T-helper 22 cell (primary cell): ENCODE measurements at places on chromosomes 6 and 20.

- no peak for DNase-seq
These were observed 91.8 kb upstream of the NHSL1 start for GRCh38 chr6:138590796-138591709.

- no peak for DNase-seq
These were observed 40.1 kb upstream of the SIRPA start for GRCh38 chr20:1855109-1855508.

GRCh38 chr6:21741221-21742109 is 147.9 kb downstream of the SOX4 start:
- no peak for DNase-seq

- no peak for DNase-seq
These were observed 219.5 kb downstream of the SMOC2 start for GRCh38 chr6:168660400-168660945.

DNA sequence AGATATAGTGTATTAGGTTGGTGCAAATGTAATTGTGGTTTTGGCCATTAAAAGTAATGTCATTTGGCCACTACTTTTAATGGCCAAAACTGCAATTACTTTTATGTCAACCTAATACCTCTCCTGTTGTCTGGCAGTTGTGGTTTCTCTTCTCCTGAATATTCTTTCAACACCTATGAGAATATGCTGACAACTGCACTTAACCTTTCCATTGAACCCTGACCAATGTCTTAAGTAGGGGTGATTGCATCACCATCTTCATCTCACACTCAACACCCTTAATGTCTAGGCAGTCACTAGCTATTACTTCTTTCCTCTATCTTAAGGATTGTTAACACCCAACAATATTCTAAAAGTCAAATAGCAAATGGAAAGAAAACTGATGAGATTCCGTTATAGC is 200.5 kb upstream of the HSF2 start:
- no peak for DNase-seq

DNA sequence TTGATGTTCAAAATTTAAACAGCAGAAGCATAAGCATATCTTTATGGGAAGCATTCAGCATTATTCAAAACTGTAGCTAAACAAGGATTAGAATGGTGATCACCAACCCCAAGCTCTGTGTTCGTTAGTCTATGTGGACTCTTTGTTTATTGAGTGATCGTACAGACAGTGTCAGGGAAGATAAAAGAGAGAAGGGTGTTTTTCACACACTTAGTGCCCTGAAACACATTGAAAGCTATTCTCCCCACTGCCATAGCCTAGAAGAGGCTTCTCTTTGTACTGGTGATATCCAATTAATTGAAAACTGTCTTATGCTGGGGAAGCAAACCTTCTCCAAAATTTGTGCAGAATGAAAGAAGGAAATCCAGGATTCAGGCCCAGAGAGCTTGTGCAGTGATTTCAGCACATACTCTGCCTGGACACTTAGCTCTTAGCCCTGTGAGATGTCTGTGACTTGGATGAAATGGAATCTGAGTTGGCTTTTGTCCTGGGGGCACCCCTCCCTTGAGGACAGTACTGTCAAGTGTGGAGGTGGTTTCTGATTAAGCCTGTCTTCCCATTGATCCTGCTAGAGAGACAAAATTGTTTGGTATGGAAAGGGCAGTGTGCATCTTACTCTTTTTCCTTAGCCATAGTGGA is 125.7 kb upstream of the MTHFD1L start:
- DNase-seq: no peak

GRCh38 chr6:168626046-168626602 is 185.1 kb downstream of the SMOC2 start:
- no peak for DNase-seq

GRCh38 chr6:163414946-163415619 is 565 bp downstream of the QKI start:
- DNase-seq: no peak

DNA sequence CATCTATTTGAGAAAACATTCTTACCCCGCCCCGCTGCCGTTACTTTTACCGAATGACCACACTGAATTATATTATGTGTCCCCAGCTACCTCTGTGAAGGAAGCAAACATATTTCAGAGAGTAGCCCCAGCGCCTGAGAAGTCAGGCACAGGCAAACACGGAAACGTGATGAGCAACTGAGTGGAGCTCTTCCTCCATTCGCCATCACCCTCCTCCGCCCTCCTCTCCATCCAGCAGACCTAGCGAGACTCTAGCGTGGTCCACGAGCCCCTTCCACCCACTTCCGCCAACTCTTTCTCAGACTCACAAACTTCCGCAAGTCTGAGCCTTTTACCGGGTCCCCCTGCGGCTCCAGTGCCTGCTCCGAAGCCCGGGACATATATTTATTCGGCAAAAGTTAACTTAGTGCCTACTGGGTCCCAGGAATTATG is 582 bp downstream of the SNRPB start:
- DNase-seq: peak; percentile 49

- no peak for DNase-seq
These were observed 139.0 kb downstream of the PXDC1 start for GRCh38 chr6:3612341-3613041.

DNA sequence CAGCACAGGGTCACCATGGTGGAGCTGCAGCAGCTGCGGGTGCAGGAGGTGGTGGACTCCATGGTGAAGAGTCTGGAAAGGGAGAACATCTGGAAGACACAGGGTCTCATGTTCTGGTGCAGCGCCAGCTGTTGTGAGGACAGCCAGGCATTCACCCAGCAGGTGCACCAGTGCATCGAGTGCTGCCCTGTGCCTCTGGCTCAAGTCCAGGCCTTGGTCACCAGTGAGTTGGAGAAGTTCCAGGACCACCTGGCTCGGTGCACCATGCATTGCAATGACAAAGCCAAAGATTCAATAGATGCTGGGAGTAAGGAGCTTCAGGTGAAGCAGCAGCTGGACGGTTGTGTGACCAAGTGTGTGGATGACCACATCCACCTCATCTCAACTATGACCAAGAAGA is 22.9 kb upstream of the RIPK1 start:
- no peak for DNase-seq

DNA sequence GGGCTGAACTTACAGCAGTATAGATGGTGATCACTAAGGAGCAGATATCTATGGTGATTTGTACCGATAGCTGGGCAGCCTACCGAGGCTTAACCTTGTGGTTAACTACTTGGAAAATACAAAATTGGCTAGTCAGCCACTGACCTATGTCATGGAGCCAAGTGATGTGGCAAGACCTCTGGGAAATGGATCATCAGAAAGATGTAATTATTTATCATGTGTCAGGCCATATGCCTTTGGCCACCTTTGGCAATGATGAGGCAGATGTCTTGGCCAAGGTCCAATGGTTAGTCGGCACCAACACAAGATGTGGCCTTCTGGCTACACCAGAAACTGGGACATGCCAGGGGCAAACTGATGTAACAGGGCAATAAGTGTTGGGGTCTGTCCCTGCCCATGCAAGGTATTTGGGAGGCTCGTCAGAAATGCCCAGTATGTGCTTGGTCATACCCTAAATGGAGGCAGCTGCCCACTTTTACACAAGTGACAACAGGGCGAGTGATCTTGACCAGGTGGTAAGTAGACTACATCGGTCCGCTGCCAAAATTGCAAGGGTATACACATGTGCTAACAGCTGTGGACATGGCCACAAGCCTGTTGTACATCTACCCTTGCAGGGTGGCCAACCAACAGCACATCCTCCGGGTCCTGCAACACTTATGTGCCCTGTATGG is 30.1 kb downstream of the HDDC2 start:
- no peak for DNase-seq

GRCh38 chr6:41723530-41724227 is 11.7 kb downstream of the TFEB start:
- no peak for DNase-seq

DNA sequence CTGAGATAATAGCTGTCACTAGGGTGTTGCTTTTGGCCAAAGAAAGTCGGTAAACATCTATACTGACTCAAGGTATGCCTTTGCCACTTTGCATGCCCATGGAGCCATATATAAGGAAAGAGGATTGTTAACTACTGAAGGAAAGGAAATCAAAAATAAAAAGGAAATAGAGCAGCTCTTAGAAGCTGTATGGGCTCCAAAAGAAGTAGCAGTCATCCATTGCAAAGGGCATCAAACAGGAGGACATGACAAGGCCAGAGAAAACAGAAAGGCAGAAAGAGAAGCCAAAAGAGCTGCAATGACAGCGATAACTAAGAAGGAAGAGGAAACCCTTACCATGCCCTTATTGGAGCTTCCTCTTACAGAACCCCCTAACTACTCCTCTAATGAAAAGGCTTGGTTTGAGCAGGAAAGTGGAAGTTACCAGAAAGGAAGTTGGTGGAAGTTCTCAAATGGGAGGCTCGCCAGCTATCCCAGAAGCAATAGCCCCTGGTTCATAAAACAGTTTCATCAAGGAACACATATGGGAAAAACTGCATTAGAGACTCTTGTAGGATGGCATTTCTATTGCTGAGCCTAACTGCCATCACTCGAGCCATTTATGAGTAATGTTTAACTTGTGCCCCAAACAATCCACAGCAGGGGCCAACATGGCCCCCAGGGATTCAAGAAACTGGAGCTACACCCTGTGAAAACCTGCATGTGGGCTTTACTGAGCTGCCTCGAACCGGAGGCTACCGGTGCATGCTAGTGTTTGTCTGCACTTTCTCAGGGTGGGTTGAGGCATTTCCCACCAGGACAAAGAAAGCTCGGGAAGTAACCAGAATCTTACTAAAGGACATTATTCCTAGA is 7.0 kb downstream of the IL22RA2 start:
- no peak for DNase-seq

DNA sequence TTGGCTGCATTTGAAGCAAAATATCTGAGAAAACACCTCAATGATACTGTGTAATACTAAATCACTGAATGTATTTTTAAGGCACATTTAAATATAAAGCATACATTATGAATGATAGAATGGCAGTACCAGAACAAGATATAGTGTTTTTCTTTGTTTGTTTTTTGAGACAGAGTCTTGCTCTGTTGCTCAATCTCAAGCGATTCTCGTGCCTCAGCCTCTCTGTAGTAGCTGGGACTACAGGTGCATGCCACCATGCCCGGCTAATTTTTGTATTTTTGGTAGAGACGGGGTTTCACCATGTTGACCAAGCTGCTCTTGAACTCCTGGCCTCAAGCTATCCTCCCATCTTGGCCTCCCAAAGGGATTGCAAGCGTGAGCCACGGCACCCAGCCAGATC is 2.3 kb upstream of the BICRAL start:
- no peak for DNase-seq

GRCh38 chr20:45456632-45457031 is 12.9 kb upstream of the WFDC2 start:
- DNase-seq: no peak

GRCh38 chr6:30747902-30748769 is 3.8 kb upstream of the IER3 start:
- DNase-seq: no peak

DNA sequence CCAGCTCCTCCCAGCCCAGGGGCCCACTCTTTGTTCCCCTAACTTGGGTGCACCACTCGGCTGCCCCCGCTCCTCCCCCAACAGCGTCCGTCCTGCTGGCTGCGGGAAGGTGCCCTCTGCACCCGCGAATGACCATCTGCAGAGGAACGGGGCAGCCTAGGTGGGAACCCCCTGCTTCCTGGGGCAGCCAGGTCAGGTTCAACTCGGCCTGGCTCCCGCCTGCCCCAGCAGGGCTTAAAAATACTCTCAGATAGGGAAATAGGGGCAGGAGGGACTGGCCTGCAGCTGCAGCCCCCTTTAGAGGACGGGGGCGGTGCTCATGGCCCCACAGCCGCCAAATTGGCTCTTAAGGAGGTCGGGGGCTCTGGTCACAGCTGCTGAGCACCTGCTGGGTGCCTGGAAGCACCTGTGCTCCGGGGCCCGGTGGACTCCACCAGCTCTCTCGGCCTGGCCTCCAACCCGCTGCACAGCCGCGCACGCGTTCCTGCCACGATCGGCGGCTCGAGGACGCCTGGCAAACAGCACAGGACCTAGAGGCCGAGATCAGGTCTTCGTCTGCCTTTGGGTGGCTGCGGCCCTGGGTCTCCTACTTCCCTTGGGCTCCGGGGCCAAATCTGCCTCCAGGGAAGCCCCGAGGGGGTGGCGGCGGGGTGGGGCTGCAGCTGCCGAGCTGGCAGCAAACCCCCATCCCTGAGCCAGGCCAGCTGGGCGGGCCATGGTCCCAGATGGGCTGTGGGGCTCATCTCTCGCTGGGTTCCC is 700 bp upstream of the LAMA5 start:
- DNase-seq: no peak

DNA sequence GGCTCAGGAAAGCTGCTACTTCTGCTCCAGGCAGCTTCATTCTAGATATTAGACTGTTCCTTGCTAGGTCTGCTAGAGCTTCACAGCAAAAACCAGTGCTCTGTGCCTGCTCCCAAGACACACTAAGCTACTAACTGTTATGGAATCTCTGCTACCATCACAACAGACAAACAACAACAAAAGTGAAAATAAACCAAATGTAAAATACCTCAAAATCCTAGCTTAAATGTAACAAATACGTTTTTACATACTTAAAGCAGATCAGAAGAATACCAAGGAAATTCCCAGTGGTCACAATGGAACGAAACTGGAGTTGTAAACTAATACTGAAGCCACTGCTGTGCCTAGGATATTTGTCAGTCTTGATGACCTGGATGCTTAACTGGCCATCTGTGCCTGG is 84.6 kb upstream of the EZR start:
- DNase-seq: no peak

- no peak for DNase-seq
These were observed 208.7 kb upstream of the PRND start for GRCh38 chr20:4512891-4513550.

GRCh38 chr6:43223175-43223574 is 6.1 kb downstream of the DNPH1 start:
- no peak for DNase-seq

GRCh38 chr20:33124261-33124660 is 43.7 kb upstream of the BPIFA2 start:
- DNase-seq: no peak

- DNase-seq: no peak
These were observed 136.8 kb upstream of the BTBD3 start for GRCh38 chr20:11780765-11781369.

GRCh38 chr20:9989066-9989724 is 45.6 kb upstream of the ANKEF1 start:
- no peak for DNase-seq

DNA sequence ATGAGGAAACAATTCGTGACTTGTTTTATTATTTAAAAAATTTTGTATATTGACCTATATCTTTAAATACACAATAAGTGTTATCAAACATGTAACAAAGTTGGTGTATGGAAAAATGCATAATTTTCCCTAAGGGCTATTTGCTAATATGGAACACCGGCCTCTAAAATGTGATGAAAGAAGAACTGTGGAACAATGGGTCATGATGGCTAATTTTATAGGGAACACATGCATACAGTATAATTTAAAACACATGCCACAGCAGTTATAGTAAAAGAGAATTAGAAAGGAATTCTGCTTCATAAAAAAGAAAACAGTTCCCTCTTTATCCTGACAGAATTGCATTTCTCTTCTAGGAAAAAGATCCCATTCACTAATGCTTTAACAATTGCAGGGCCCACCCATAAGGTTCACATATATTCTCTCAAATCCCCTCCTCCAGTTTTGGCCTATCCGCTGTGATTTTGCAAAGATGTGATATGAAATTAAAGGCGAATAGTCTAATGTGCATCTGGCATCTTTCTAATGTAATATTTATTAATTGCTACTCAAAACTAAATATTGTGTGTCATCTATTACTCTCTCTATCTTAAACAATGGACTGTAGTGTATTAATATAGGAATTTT is 628.1 kb upstream of the CITED2 start:
- DNase-seq: no peak

GRCh38 chr20:3711484-3711941 is 887 bp downstream of the SIGLEC1 start:
- no peak for DNase-seq

GRCh38 chr20:59451641-59452040 is 151.2 kb downstream of the EDN3 start:
- no peak for DNase-seq
